Panc1 (cell line): ENCODE measurements at places on chromosomes 11 and 22.

GRCh38 chr11:27551127-27551526, 44.6 kb upstream of the LIN7C start:
- DNase-seq: no peak

DNA sequence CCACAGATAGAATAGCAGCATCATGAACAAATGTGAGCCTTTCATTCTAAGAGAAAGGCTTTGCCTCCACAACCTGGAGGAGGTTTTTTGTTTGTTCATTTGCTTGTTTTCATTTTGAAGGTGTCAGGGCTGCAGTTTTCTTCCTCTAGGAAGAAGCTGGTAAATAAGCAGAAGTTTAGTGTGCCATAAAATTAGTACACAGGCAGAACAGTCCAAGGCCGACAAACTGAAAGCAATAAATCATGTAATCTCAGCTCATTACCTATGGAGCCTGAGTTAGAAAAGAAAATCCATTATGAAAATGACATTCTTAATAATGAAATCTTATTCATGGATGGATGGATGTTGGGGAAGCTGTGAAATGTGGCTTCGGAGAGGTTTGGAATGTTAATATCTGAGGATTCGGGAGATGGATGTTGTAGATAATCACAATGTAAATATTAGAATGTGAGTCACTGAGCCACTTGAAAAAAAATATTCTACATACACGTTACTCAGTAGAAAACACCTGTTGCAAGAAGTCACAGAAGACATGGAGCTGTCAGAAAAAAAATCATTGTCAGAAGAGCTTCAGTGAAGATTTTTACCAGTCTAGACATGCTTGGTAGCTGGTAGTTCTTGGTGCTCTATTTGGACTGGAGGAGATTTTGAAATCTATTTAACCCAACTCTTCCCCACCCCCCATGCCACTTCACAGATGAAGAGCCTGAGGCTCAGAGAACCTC, 15.0 kb upstream of the ZDHHC13 start:
- no peak for DNase-seq

DNA sequence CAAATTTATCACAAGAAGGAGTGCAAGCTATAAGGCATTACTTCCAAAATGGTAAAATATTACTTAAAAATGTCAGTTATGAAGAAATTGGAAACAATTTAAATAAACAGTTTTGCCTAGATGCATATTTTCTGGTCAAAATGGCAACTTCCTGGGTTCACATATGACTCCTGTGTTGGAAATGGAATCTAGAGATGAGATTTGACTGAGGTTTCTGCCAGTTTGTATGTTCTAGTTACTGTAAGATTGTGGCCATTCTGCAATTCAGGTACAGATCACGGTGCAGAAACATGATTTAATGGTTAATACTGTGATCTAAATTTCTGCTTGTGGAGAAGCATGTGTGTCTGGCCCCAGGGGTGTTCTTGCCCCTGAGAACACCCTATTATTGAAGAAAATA, 3.4 kb upstream of the OR4C6 start:
- no peak for DNase-seq

DNA sequence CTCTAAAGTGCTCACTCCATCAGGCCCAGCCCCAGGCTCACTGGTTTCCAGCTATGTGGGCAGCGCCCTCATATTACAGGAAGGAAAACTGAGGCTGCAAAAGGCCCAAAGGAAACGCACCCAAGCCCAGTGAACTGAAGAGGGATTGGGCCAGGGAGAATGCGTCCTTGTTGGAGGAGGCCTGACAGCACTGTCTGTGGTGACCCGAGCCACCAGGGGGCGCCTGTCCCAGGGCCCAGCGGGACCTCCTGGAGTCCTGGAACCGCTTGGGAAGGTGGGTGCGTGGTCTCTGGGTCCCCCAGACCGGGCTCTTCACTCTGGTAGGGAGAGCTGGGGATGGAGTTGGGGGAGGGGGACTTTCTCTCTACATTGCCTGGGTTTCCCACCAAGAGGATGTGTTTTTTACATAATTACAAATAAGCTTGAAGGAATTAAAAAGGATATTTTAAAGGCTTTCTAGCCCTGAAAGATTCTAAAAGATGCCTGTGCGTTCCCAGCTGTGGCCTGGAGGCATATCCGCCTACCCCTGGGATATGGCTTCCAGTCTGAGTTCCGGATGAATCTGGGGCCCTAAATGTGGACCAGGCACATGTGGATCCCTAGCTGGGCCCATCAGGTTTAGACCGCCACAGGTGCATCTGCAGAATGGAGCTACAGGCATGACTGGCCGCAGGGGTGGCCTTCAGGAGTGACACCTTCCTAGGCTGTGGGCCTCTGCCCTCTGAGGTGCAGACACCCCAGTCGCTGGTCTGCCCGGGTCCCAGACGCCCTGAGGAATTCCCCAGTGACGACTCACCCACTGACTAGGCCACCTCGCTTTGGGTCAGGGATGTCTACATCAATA, 4.2 kb downstream of the SPI1 start:
- peak; percentile 33 for DNase-seq

DNA sequence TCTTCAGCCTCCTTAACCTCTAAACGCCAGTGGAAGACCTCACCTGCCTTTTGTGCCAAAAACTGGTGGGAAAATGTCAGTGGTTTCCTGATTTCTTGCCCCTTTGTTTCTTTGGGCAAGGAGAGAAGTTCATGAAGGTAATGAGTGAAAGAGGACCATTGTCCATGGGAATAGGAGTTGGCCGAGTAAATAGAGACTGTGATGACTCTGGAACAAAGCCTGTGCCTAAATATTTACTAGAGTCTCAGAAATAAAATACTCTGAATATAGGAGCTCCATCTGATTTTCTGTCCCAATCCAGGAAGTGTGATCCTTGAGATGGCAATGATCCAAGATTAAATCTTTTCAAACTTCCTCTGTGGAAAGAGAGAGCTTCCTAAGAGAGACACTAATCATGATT, 12.0 kb downstream of the SLC5A1 start:
- no peak for DNase-seq
